Substantia nigra (tissue), 51 donors: ENCODE measurements at places on chromosomes 5 and 9.

DNA sequence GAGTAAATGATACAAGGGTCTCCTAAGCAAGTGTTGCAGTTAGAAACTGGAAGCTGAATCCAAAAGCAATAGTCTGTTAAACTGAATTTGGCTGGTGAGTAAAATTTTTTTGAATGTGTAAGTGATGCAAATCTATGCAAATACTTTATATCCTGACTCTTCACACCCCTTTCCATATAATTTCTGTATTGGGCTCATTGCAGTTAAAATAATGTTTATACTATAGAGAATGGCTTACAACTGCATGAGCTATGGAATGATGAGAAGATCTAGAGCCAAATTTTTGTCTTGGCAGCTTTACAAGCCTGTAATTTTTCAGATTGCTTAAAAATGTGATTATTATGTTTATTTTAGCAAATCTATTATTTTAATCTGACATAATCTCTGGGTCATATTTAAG lies 57.0 kb upstream of the GABRA1 start:
- no peak for DNase-seq

GRCh38 chr9:95009459-95009858 lies 283.0 kb downstream of the AOPEP start:
- no peak for DNase-seq

DNA sequence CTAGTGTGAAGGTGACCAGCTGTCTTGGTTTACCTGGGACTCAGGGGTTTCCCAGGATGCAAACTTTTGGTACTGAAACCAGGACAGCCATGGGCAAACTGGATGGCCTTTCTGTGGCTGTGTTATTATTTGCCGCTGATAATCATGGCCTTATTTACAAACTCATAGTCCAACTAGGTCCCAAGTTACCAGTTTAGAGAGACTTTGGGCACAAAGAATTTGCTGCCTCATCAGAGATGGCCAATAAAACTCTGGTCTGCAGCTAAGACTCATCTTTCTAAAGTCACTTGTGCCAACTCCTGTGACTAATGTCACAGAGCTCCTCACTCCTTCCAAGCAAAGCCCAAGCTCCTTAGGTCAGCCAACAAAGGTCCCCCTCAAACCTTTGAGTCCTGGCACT lies 47.5 kb upstream of the PLPP6 start:
- DNase-seq = no peak

DNA sequence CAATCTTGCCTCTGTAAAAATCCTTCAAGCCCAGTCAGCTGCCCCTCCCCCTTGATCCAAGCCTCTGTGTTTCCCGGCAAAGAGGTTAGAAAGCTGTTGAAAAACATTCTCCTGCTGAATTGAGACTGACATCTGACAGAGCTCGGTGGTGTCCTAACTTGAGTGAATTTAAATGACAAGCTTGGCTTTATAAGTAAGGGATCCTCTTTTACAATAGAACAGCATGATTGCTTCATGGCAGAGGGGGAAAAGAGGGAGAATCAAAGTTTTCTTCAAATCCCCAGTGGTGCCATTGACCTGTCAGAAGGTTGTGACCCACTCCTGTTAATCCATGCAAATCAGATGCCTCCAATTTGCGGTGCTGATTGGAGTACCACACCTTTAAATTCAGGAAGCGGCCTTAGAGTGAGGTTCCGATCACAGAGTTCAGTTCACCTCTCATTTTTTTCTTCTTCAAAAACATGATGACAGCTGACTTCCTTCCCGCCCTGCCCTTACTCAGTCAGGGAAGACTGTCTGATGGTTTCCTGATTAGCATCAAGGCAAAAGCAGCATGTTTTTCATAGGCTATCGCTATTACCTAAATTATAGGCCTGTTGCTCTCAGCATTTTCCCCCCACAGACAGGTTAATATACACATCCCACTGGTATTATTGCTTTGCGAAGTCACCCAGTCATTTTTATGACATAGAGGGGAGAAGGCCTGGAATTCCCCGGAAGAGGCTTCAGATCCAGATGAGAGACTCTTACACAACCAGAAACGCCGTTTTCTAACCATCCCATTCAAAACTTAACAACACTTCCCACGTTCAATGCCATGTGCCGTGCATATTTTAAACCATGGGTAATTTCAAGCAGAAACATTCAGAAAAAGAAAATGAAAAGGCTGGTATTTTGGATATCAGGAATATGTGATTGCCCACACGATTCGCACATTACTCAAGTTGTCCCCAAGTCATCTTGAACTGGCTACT lies 141.4 kb downstream of the EBF1 start:
- DNase-seq = no peak

DNA sequence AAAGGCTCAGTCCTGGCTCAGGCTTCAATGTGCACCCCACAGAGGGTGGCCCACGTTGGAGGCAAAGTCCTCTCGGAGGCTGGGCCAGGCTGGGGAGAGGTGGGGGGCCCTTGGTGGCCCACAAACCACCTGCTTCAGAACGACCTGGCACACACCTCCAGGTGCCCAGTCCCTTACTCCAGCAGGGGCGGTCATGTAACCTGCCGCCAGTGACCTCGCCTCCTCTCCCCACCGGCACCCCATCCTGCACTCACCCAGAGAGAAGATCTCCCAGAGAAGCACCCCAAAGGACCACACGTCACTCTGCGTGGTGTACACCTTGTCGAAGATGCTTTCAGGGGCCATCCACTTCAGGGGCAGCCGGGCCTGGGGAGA lies 22.5 kb upstream of the SCGB3A1 start:
- no peak for DNase-seq

GRCh38 chr5:61654876-61655275 lies 322.8 kb downstream of the ZSWIM6 start:
- DNase-seq = no peak

DNA sequence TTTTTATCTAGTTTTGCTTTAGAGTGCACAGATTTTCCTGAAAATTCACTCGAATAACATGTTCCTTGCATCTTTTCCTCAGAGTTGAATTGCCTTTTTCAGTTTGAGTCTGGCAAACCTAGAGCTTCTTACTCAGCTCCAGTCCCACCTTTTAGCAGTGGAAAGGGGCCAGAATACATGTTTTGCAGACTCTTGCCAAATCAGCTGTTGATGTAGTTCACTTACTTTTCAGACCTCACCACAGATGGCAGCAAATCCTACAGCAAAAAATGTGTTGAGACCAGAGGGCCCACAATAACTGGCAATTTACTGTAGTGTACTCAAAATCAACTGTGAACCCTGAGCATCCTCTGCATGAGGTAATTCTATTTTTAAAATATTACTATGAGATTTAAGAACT lies 545.2 kb upstream of the ACO1 start:
- DNase-seq = no peak

DNA sequence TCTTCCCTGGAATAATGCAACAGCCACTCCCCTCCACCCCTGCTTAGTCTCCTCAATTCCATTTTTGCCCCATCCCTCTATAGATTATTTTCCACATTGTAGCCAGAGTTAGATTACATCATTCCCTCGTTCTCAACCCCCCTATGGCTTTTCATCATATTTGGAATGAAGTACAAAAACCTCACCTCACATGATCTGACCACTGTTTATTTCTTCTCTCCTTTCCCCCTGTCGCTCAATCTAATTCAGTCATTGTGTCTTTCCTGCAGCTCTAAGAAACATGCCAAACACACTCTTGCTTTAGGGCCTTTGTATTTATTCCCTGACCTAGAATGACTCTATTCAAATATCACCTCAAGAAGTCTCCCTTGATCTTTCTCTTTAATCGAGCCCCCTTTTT lies 22.6 kb upstream of the HK3 start:
- no peak for DNase-seq

DNA sequence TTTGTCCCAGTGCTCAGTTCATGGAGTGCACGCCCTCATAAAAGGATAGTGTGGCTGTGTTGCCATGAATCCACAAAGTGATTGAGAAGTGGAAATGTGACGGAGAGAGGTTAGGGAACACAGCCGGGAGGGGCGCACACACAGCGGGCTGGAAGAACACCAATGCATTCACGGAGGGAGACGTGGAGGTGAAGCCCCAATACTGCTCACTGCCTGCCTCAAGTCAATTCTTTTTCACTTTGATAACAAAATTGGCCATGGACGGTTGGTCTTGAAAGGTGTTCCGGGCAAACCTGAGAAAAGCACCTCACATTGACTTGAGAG lies 424.1 kb downstream of the MED10 start:
- DNase-seq = no peak

DNA sequence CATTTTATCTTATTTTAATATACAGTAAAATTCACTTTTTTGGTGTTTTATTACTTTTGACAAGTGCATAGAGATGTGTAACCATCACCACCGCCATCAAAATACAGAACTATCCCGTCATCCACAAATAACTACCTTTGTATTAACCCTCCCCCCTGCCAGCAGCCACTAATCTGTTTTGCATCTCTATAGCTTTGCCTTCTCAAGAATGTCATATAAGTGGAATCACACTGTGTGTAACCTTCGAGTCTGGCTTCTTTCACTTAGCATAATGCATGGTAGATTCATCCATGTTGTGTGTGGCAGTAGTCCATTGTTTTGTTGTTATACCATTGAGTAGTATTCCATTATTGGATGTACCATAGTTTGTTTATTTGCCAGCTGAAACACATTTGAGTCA lies 98.8 kb downstream of the BOD1 start:
- DNase-seq = no peak

DNA sequence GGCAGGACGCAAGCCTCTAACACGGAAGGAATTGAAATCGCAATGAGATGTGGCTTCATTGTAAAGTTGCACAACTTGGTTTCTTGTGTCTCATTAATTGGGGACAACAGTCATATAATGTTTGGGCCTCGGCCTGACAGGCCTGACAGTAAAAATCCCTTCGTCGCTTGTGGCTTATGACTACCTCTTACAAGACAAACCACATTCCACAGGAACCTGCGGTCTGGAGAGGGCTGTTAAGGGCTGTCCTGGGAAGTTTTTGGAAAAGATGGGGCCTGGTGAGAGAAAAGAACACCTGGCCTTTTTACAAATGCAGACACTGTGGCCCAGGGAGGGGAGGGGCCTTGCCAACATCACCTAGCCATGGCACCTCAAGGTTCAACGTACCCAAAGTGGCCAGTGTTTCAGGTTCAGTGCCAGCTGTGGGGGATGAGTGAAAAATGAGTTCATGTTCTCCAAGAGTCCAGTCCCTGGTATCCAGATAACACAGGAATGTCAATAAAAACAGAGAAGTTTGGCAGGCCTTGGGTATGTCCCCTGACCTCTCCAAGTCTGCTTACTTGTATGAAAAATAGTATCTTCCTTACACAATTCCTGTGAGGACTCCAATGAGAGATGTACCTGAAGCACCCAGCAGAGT lies 22.2 kb downstream of the SHB start:
- DNase-seq = no peak

GRCh38 chr5:76230711-76231285 lies 147.6 kb downstream of the SV2C start:
- DNase-seq = no peak

- DNase-seq = no peak
Observed at GRCh38 chr9:84822589-84823233, 153.2 kb downstream of the NTRK2 start.

- no peak for DNase-seq
Observed at GRCh38 chr9:34143116-34143515, 16.6 kb upstream of the DCAF12 start.

GRCh38 chr5:59745415-59745863 lies 148.1 kb downstream of the PDE4D start:
- no peak for DNase-seq

GRCh38 chr5:100890461-100891008 lies 12.5 kb downstream of the ST8SIA4 start:
- no peak for DNase-seq

DNA sequence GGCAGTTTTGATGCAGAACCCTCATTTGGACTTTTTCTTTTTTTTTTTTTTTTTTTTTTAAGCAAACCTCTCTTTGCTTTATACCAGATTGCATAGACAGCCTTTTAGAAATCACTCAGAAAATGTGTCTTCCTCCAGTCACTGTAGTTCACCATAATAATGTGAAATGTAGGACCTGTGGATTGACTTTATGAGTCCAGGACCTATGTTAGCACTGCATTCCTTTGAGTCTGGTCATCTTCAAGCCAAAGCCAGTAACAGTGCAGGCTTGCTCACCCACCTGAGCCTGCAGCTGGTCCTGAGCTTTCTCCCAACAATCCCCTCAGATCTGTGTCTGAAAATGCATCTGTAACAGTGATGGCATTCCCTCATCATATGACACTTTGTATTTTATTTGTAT lies 110.7 kb upstream of the NFIL3 start:
- DNase-seq = no peak

GRCh38 chr5:112366987-112367386 lies 52.1 kb downstream of the EPB41L4A start:
- DNase-seq = no peak

GRCh38 chr5:765948-766631 lies 18.4 kb downstream of the ZDHHC11B start:
- DNase-seq = no peak

DNA sequence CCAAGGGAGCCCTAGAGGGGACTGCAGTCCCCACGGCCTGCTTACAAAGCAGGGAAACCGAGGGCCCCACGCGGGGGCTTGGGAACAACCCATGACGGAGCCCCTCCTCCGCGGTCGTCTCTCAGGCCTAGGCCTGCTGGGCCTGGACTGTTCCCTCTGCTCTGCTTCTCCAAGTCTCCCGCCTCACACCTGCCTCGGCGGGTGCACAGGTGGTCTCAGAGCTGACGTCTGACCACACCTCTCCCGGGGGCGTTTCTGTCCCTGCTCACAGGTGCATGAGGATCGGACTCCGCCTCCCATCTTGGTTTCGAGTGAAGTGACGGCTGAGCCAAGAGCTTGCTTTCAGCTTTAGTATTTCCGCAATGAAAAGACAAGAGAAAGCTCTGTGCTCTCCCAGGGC lies 72.1 kb downstream of the MRPL36 start:
- DNase-seq = no peak

DNA sequence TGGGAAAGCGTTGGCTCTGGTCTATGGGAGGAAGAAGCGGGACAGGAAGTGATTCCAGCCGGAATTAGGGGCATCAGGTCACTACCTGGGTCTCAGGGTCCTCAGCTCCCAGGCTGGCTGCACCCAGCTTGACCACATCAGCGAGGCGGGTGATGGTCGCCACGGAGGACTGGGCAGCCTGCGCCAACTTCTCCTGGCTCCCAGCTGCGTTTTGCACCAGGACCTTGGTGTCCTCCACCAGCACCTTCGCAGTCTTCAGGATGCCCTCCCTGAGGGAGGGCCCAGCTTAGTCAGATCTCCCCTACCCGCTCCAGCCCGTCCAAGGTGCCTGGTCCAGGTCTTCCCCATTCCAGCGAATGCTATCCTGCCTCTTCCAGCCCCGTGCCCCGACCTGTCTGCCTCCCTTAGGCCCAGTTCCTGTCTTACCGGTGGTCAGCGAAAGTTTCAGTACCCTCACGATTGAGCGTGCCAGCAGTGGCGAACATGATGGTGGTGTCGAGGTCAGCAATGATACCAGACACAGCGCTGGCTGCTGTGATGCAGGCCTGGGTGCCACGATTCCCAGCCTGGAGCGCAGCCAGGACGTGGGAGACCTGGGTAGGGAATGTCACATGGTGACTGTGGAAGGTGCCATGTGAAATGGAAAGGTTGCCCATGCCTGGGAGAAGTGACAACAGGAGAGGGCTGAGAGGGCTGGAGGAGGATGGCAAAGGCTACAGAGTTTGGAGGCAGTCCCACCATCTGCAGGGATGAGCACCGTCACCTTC lies 14.4 kb upstream of the TPM2 start:
- no peak for DNase-seq
